G401 (cell line): ENCODE measurements at places on chromosomes 6 and 20.

GRCh38 chr6:168515376-168515775, 74.4 kb downstream of the SMOC2 start:
- no peak for DNase-seq

DNA sequence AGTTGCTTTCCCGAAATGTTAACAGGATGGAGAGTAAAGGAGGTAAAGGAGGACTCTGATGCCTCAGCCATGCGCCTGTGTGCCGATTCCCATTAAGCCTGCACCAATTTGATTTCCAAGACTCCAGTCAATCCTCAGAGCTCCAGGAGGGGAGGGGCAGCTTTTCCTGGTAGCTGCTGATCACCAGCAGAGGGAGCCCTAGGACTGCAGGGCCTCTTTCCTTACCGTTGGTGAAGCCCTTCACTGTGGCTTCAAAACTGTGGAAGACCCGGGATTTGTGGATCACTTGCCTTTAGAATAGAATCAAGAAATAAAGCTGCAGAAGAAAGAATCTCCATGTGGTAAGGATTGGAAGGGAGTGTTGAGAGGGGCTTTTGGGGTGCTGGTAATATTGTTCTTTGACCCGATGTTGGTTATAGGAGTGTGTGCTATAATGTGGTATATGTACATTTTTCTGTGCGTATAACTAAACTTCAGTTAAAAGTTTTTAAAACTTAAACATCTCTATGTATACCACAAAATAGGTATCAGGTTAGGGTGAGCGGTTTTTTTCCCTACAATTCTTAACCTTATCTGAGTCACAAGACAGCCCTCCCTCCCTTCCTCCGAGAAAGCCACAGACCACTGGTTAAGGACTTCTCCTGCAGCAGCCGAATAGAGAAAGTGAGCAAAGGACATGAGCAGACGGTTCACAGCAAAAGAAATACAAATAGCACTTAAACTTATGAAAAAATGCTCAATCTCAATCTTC, 6.9 kb upstream of the OSER1 start:
- DNase-seq = peak; percentile 54

- no peak for DNase-seq
Observed at GRCh38 chr20:50354721-50355589, 155.2 kb upstream of the PTPN1 start.

DNA sequence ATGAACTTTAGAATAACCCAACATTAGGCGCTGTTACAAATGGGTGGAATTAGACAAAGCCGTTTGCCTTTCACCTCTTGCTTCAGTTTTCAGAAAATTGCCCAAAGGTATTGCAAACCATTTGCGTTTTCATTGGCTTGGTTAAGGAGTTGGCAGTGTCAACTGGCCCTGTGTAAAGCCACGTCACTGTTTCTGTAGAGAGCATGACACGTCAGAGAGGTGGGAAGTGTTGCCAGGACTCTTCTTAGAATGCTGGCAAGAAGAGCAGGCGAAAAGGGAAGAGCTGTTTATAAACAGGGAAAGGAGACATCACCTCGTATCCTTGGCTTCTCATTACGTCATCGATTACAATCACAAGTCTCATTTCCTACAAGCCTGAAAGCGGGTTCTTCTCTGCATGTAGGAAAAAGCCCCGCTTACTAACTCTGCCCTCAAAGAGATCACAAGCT, 4.2 kb upstream of the IRF4 start:
- DNase-seq = no peak

GRCh38 chr20:4925842-4926530, 75.3 kb downstream of the SLC23A2 start:
- peak; percentile 63 for DNase-seq

GRCh38 chr6:139369068-139369467, 5.4 kb downstream of the CITED2 start:
- DNase-seq = peak; percentile 72

DNA sequence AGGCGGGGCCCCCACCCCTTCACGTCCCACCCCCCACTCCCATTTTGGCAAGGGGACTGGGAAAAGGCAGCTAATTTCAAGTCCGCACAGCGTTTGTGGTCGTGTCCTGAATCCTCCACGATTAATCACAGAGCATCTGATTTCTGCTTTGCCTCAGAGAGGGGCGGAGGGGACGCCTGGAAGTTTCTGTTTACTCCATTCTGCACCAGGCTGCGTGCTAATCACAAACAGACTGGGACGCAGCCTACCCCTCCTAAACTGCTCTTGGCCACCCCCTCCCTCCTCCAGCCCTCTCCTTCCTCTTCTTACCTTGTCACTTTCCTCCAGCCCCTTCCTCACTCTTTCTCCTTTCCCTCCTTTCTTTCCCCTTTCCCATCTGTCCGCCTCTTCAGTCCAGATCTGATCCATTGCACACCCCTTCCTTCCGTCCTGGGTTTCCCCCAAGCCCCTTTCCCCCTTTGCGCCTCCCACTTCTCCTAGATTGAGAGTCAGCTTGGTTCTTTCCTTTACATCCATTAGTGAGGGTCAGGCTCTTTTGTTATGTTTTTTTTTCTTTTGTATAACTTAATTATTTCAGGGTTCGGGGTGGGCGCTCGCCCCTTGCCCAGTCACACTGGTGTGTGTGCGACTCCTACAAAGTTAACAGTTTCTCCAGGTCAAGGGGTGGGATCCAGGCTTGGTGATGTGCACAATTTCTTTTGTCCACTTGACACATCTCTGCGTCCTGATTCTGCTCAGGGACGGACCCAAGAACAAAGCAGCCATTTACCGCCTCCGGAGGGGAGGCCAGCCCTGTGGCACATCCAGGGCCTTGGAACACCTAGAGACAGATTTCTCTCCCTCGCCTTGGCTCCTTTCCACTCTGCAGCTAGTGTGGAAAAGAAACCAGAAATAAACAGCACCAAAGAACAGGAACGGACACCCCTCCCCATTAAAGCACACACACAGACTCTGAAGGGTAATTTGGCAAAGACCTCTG, 520 bp upstream of the RIPOR3 start:
- no peak for DNase-seq

- no peak for DNase-seq
Observed at GRCh38 chr6:126015863-126016262, 29.5 kb downstream of the TRMT11 start.

GRCh38 chr20:49409302-49409974, 73.0 kb downstream of the KCNB1 start:
- no peak for DNase-seq

- DNase-seq = no peak
Observed at GRCh38 chr6:24919056-24919892, 16.5 kb downstream of the RIPOR2 start.

- no peak for DNase-seq
Observed at GRCh38 chr6:158633127-158633526, 11.4 kb downstream of the DYNLT1 start.

DNA sequence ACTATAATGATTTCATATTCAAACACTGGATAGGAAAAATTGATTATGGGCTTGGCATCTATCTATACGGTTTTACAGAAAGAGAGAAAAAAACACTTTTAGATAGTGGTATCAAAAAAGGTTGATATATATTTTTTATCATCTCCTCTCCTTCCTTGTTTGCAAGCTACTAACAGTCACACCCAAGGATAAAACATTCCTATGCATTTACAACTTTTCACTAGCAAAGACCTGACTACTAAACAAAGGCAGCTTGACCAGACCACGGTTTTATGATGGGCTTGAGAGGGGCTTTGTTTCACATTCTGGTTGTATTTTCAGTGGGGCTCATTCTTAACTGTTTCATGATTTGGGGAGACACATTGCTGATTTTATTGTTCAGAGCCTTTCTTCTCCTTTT, 477.6 kb upstream of the CITED2 start:
- no peak for DNase-seq

GRCh38 chr20:58129721-58130151, 98.7 kb downstream of the ANKRD60 start:
- no peak for DNase-seq

- DNase-seq = no peak
Observed at GRCh38 chr20:56454754-56455153, 13.7 kb upstream of the RTF2 start.

GRCh38 chr6:162245830-162246420, 481.6 kb downstream of the PRKN start:
- no peak for DNase-seq

- no peak for DNase-seq
Observed at GRCh38 chr6:151001387-151002056, 136.0 kb downstream of the MTHFD1L start.

GRCh38 chr6:116087437-116088027, 13.1 kb upstream of the NT5DC1 start:
- no peak for DNase-seq
